ENCODE measurements at places on chromosomes 13 and 19.

DNA sequence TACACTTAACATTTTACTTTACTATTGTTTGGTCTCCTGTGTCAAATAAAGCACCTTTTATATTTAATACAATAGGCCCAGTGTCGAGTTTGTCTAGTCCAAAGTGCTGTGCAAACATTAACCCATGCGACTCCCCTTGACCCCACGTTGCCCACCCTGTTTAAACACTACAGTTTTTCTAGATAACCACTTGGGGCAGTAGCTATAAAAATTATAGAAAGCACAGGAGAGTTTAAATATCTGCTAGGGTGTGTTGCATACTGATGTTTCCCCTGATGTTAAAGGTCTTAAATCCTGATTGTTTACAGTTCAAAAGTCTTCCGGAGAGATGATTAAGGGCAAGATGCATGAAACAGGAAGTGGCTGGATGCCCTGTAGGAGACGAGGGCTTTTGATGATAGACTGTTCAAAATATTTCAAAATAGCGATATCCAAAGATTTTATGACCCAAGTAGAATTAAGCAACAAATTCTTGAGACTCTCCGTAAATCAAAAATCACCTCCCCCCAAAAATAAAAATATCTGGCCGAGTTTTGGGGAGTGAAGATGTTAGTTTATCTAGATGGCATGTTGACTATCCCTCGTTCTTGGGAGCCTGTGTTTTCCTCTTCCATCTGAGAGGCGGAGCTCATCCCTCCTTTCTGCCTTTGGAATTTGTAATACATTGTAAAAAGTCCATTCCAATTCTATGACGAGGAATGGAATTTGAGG, 167.1 kb downstream of the FGF9 start:
- DNase-seq: no peak

DNA sequence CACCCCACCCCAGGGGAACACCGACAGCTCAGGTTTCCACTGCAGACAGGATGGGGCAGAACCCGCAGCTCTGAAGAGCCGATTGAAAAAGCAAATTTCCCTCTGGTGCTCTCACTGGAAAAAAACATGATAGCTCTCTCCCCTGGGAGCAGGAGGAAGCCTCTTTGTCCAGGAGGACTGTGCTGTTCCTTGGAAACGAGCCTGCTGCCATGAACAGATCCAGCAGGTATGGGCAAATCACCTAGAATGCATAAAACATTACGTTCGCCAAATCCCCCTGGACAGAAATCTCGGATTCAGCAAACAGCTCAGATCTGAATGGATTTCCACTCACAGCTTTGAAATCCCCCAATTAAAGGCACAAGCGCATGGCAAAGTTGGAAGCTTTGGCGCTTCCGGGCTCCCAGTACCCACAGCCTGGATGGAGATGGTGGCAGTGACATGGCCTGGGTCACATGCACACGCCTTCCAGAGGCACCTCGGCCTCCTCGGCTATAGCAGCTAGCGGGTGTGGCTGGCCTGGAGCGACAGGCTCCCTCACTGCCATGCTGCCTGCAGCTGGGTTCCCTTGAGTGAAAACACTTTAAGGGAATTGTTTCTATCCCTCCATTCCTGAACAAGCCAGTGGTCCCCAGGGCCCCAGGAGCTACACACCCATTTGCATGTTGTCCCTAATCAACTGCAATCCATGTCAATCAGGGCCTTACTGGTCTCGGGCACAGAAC, 59.1 kb downstream of the CEBPG start:
- DNase-seq: no peak

DNA sequence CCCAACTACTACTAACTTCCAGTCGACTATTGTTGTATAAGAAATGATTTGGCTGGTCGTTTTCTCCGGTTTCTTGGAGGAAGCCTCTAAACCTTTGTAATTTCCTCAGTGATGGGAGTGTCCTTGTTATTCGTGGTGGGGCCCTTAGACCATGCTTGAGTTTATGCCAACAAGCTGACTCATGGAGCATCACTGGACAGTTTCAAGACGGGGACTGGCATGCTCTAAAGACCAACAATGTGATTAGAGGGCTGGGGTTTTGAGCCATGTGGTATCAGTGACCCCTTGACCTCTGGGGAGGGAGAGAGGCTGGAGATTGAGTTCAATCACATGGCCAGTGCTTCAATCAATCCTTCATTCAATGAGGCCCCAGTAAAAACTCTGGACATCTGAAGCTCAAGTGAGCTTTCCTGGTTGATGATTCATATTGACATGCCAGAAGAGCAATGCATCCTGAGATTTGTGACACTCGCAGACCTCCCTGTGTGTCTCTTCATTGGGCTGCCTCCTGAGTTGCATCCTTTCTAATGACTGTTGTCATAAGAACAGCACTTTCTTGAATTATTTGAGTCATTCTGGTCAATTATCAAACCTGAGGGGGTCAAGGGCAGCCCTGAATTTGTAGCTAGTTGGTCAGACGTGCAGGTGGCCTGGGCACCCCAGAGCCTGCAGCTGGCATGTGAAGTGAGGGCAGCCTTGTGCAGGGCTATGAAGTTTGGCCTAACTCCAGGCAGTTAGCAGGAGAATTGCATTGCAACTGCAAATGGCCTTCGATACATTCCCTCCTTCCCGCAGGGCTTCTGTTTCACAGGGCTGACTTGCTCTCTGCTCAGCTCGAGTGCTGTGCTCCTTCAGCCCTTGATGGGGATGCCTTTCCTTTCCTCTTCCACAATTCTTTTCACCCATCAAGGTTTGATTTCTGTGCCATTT, 246.5 kb downstream of the FGF9 start:
- no peak for DNase-seq

- no peak for DNase-seq
Observed at GRCh38 chr13:51101636-51102235, 9.3 kb downstream of the C13orf42 start.

GRCh38 chr13:89518289-89519077, 1829.0 kb upstream of the MIR17HG start:
- DNase-seq: no peak

- no peak for DNase-seq
Observed at GRCh38 chr19:1085053-1085658, 10.0 kb downstream of the POLR2E start.

DNA sequence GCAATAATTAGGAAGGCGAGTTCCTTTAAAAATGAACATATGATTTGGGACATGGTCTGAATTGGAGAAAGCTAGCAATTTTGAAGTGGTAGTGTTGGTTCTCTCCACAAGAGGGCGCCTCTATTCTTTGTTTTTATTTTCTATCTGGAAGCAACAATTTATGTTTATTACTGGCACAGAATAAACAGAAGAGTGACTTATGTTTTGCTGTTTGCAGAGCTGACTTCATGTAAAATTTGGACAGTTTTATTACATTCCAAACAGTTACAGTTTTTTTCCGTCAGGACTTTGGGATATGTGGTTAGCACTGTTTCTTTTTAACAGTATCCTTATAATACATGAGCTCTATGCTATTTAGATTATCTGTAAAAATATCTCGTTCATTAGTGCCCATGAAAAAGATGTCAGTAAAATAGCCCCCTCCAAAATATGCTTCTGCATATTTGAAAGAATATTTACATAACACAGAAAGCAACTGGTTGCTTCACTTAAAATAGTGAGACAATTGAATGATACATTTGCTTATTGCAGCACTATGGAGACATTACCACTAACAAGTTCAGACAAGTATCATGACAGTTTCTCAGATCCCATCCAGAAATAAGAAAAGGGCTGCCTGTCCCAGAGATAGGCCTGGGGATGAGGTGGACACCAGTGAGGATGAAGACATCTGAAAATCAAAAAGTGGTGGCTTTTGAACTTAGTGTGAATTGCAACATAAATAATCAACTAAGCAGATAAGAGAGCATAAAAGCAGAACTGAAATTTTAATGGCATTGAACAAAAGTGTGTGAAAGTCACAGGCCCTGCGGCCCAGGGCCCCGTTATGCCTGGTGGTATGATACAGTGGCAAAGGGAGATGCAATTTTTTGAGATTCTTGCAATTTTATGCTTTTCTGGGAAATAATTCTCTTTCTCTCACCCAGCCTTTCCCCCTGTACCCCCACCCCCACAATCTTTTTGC, 32.3 kb upstream of the FGF9 start:
- DNase-seq: no peak

GRCh38 chr13:44368062-44368591, 5.5 kb upstream of the SERP2 start:
- DNase-seq: no peak

DNA sequence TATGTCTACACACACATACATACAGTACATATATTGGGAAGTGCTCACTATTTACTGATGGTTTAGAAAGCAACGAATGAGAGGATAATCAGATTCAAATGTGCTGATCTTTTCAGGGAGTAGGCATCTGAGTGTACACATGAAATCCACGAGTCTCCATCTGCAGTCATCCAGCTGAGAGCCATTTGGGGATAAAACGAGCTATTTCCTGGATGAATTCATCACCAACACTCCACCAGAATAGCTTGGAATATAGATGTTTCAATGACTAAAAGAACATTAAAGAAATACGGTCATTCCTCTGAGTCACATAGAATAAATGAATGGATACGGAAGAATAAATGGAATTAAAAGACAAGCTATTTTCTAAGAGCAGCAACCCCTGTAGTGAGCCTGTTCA, 721.6 kb upstream of the ARGLU1 start:
- no peak for DNase-seq

GRCh38 chr13:63381078-63381859, 1965.6 kb upstream of the PCDH20 start:
- no peak for DNase-seq

GRCh38 chr19:1206864-1207450, 1.4 kb downstream of the STK11 start:
- no peak for DNase-seq
